ENCODE measurements at places on chromosomes 4 and X.

DNA sequence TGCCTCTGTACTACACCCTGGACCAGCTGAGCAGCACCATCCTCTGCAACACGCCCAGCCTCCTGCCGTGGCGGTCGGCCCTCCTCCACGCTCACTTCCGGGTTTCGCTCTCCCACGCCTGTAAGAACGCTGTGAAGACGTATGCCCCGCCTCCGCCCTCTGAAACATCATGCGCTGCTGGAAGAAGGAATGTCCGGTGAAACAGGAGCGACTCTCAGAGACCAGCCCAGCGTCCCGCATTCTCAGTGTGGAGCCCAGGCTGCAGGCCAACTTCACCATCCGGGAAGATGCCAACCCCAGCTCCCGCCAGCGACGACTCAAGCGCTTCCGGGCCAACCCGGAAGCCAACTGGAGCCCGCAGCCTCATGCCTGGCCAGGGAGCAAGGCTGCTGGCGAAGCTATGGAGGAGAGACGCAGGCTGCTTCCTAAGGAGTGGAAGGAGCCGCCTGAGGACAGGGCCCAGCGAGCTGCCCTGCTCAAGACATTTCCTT, 186.1 kb upstream of the SLITRK2 start:
- no peak for DNase-seq

GRCh38 chr4:162699629-162700028, 467.1 kb downstream of the NAF1 start:
- DNase-seq = no peak

DNA sequence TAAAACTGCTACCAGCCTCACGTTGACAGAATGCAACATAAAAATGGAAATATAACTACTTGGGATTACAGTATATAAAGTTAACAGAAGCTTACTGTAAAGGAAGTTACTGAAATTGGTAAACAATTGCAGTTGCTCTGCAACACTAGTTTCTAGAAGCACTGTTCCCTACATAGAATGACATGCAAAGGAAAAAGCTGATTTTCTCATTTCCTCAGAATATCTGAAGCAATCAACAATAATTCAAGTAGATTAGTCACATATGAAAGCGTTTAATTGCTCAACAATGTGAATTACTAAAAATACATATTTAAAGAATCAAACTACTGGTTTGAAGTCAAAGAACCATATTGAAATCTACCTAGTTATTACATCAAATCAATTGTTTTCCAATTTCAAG, 31.8 kb downstream of the PDGFC start:
- DNase-seq = no peak

DNA sequence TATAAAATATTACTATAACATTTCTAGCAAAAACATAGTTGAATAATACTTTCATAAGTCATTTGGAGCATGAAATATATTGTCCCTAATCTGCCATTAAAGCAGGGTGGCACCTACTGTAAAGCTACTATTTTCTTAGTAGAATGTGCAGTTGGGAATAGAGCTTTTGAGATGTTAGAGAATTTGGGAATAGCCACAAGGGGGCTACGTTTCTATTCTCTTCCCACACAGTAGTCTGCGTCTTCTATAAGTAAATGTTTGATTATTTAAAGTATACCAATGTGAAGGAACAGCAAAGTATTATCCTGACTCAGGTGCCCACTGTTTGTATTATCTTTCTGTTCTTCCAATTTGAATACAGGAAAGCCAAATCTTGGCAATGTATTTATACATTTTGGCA, 323.2 kb upstream of the GIMD1 start:
- DNase-seq = no peak

- DNase-seq = no peak
Observed at GRCh38 chr4:82217986-82218715, 155.6 kb downstream of the HNRNPD start.
